Smooth muscle cell of the brain vasculature (primary cell): ENCODE measurements at places on chromosomes 4 and X.

GRCh38 chr4:2069986-2070385 lies 10.9 kb downstream of the NAT8L start:
- no peak for DNase-seq

- no peak for DNase-seq
These were observed 159.9 kb downstream of the PCDH7 start for GRCh38 chr4:30879855-30880598.

- DNase-seq: no peak
These were observed 163.9 kb upstream of the SLC7A11 start for GRCh38 chr4:138405934-138406567.

DNA sequence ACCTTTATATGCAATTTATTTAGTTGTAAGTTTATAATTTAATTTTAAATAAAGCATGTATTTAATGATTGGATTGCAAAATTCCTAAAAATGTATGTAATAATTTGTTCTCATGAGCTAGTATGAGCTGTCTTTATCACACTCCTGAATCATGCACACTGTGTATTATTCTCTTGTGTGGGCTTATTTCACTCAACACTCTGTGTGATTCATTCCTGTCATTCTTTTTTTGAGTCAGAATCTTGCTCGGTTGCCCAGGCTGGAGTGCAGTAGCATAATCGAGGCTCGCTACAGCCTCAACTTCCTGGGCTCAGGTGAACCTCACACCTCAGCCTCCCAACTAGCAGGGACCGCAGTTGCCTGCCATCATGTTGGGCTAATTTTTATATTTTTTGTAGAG lies 123.1 kb upstream of the SLC34A2 start:
- DNase-seq: no peak

GRCh38 chr4:172104539-172104938 lies 291.3 kb downstream of the GALNTL6 start:
- no peak for DNase-seq

- no peak for DNase-seq
These were observed 35.6 kb downstream of the NELFA start for GRCh38 chr4:1973218-1973617.

GRCh38 chrX:46693149-46693548 lies 65.8 kb downstream of the SLC9A7 start:
- DNase-seq: no peak
